Kidney capillary endothelial cell (primary cell): ENCODE measurements at places on chromosomes 7 and 10.

GRCh38 chr10:96902731-96903358, 70.7 kb downstream of the LCOR start:
- no peak for DNase-seq

DNA sequence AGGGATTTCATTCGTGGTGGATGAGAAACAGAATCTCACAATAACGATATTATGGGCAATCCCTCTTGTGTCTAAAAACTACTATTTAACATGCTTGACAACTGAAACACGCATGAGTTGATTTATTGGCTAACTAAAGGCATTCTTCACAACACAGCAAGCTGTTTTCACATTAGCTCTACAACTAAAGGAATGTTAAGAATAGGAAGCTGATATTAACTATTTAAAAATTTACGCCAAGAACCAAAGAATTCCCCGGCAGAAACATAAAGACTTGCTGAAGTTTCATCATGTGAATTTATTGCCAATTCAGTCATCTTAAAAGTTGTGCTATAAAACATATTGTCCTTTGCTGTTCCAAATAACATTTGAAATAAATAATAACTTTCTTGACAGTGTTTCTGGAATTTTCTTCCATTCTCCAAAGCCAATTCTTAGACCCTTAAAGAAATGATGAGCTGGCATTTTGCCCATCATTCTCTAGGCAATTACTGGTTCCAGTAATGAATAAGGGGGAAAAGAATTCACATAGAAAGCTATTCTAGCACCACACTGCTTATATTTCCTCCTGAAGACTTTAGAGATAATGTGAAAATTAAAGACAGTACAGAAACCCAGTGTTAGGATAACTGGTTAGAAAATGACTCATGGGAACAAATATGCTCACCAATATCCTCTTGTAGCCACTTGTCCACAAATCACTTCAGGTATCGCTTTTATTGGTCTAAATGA, 233.1 kb downstream of the PARD3 start:
- no peak for DNase-seq

GRCh38 chr10:22344249-22344648, 1.0 kb upstream of the SPAG6 start:
- no peak for DNase-seq

DNA sequence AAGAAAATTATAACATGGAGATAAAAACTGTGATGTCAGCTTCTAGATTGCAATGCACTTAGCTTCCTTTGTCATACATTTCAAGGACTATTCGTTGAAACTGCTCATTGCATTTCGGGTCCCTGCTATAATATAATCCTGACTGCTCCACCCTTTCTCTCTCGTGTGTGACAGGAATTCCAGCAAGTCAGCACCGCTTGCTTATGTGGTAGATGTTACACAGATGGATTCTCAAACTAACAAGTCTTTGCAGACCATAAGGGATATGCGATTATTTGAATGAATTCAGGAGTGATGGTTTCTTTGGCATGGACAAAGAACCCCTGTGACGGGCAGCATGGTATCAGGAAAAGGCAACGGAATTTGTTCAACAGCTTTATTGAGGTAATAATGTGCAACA, 184.0 kb downstream of the GRID1 start:
- DNase-seq = no peak

DNA sequence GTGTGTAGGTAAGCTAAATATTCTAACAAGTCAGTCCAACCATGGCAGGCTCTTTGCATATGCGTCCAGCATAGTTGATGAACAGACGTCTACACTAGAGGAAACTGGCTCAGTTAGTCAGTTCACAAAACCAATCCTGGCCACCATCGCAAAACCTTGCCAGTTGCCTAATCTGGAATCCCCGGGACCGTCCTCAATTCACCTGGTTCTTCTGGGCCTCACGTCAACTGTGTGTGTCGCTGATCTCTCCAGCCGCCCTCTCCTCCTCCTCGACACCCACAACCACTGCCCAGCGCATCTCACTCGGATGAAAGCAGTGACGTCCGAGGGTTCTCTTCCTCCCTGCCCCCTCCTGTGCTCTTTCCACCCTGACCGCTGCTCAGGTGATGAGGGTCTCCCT, 217.8 kb upstream of the SH2B2 start:
- DNase-seq = no peak

DNA sequence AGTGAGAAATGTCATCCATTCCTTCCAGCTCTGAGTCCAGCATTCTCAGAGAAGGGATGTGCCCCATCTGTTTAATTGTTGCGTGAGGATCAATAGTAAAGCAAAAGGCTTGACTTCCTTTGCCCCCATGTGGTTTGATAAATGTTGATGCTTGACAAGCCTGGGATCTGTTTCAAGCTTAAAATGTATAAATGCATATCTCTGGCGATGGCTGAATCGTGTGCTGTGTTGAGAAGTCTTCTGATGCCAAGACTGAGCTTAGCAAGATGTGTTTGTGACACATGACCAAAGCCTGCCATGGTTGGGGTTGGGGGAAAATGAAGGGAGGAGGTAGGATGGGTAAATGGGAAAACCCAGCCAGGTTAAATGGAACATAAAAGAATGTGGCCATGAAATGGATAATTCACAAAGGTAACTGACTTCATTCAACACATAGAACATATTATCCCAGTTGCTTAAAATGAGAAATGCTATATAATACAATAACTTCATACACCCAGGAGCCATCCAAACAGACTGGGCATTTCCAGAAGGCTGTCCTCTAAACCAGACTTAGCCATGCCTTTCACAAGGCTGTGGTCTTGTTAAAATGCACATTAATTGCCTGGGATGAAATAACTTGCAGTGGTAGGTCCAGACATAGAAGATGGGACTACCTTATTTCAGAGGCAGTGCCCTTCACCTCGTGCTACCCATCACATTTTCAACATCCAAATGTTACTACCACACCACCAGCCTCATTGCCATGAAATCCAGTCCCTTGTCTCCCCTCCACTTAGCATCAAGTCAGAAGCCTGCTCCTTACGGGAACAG, 147.3 kb upstream of the PDE1C start:
- no peak for DNase-seq

GRCh38 chr7:131608116-131608500, 51.7 kb upstream of the PODXL start:
- DNase-seq = no peak

DNA sequence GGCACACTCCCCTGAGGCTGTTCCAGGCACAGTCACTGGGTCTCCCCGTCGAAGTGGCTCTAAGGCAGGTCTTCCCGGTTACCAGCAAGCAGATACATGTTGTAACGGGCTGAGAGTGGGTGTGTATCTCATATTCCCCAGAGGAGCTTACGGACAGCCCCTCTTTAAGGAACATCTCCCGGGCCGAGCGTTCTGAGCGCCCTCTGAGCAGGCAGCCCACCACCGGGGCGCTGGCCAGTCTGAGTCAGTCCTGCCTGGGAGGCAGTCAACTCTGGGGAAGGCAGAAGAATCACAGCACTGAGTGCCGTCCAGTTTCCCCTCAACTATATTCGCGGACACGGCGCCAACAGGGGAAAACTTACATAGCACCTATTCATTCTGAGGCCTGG, 117.4 kb downstream of the LHPP start:
- no peak for DNase-seq

GRCh38 chr7:90758933-90759562, 162.9 kb downstream of the CDK14 start:
- DNase-seq = no peak

- no peak for DNase-seq
Observed at GRCh38 chr7:102275123-102275703, 11.5 kb upstream of the SH2B2 start.

DNA sequence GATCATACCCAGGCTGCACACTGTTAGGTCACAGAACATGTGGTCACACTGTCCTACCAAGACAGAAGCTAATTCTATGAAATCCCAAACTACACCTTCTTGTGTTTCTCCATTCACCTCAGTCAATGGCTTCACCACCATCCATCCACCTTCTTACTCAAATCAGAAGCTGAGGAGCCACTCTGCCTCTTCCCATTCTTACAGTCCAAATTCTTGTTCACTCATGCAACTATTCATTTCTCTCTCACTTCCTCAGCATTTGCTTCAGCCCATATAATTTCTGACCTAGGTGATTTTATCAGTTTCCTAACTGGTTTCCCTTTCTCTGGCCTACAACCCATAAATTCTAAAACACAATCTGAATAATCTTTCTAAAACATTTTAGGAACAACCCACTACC, 229.2 kb downstream of the LRRN3 start:
- no peak for DNase-seq
